ENCODE measurements at places on chromosomes 11 and 22.

- no peak for DNase-seq
Observed at GRCh38 chr11:114366331-114367243, 33.7 kb downstream of the C11orf71 start.

- no peak for DNase-seq
Observed at GRCh38 chr11:84234462-84235202, 948.5 kb upstream of the CCDC90B start.

- DNase-seq, result no peak
Observed at GRCh38 chr11:70501051-70501901, 102.9 kb downstream of the CTTN start.

DNA sequence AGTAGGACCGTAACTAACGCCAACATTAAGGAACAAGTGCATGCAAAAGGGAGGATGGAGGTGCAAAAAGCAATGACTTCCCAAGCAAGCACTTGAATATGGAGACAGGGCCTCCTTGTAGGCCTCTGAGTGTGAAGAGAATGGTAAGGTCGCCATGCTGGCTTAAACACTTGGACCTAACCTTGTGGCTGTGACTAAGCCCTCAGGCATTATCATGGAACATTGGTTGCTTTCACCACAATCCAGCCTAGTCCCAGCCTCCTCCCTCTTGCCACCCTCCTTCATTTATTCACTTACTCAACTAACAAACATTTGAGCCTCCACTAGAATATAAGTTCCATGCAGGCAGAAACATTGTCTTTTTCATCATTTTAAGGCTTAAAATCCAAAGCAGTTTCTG, 11.9 kb upstream of the SYTL2 start:
- no peak for DNase-seq

GRCh38 chr11:125950696-125951651, 5.1 kb downstream of the VSIG10L2 start:
- no peak for DNase-seq

- DNase-seq, result peak; percentile 23
Observed at GRCh38 chr11:62923601-62924411, 2.6 kb upstream of the CHRM1 start.

DNA sequence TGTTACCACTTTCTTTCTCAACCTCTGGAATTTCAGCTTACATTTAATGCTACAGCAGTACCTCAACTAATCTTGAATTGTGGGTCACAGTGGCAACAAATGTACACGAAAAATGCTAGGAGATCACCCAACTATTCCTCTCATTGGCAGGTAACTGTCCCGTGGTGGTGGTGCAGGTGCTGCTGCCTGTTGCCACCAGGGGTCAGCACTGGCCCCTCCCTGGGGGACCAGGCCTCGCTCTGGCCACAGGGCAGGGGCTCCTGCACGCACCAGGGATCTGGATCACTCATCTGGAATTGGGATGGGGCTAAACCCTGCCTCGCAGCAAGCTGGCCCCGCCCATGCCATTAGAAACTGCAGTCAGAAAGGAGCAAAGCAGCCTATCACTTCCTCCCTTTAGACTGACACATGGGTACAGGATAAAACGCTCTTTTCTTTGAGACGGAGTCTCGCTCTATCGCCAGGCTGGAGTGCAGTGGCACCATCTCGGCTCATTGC, 6.9 kb upstream of the POLDIP3 start:
- DNase-seq, result peak; percentile 59

DNA sequence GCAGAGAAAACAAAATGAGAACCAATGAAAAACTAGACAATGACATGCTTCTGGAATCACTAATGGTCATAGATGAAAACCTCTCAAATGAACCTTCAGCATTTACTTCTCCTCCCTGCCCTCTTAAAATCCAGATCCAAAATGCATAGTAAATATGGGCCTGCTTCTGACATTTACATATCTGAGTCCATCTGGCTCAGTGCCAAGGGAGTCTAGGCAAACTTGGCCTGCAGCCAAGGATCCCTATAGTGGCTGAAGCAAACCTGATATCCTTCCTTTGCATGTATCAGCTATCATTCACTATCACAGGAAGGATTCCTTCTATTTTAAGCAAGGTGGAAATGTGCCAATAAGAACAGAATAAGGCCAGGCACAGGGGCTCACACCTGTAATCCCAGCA, 104.8 kb downstream of the C11orf58 start:
- no peak for DNase-seq

GRCh38 chr11:3712274-3712673, 41.1 kb upstream of the CHRNA10 start:
- no peak for DNase-seq

GRCh38 chr11:70071996-70072395, 6.1 kb upstream of the ANO1 start:
- DNase-seq, result no peak

GRCh38 chr11:66643745-66644437, 5.4 kb downstream of the RBM4 start:
- no peak for DNase-seq

- DNase-seq, result no peak
Observed at GRCh38 chr11:73151416-73151815, 9.3 kb upstream of the FCHSD2 start.
